ENCODE measurements at places on chromosomes 16 and 17.

GRCh38 chr16:67091906-67092566 is 17.7 kb upstream of the PHAF1 start:
- DNase-seq, result no peak

- DNase-seq, result no peak
Measured at GRCh38 chr17:12826431-12826830, 37.1 kb downstream of the ARHGAP44 start.

DNA sequence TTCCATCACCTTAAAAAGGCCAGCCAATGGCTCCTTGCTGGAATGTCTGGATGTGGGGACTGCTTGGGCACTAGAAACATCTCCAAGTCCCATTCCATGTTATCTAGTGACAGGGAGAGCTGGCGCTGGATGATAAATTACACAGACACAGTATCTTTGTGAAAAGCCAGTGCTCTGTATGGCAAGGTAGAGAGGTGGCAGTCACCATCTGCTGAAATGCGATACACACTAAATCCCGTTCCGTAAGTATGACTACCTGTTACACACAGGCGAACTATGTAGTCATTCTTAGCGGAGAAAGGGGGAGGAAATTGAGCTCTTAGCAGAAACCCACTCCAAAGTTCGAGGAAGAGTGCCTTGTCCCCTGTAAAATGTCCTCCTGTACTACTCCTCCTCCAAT is 81.0 kb upstream of the MYOCD start:
- no peak for DNase-seq

DNA sequence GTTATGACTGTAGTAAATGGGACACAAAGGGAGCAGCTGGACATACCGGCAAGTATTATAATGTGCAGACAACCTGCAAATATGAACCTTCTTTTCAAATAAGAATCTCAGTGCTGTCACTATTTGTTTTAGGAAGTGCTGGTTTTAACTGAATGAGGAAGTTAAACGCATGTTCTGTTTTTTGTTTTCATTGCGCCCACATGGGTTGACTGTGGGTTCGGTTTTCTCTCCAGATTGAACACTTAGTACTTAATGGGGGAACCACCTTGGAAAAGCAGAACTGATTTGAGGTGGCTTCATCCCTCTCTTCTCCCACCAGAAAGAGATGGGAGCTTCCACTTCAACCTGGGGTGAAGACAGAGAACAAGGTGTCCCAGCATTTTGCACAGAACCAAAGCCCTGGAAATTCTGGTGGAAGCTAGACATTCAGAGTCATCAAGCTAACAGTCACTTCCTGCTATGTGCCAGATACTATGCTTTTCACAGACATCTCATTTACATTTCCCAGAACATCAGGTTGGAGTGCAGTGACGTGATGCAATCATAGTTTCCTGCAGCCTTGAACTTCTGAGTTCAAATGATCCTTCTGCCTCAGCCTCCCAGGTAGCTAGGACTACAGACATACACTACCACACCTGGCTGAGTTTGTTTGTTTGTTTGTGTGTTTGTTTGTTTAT is 149.8 kb downstream of the CDH13 start:
- DNase-seq, result no peak

- no peak for DNase-seq
Measured at GRCh38 chr17:63433746-63434591, 12.1 kb downstream of the CYB561 start.

DNA sequence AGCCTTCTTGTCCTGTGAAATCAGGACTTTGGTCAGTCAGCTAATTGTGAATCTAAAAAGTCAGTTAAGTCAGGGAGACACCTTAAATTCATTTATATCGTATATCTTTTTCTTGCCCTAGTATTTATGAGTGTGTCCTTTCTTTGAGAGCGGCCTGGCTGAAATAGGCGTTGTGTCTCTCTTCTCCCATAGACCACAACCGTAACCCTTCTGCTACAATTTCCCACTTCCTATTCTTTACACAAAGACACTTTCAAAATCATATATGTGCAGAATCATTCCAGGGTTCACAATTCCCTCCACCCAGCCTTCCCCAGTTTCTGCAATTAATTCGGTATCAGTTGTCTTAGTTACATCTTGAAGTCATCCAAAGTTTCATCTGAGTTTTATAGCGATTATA is 14.0 kb upstream of the COTL1 start:
- no peak for DNase-seq

DNA sequence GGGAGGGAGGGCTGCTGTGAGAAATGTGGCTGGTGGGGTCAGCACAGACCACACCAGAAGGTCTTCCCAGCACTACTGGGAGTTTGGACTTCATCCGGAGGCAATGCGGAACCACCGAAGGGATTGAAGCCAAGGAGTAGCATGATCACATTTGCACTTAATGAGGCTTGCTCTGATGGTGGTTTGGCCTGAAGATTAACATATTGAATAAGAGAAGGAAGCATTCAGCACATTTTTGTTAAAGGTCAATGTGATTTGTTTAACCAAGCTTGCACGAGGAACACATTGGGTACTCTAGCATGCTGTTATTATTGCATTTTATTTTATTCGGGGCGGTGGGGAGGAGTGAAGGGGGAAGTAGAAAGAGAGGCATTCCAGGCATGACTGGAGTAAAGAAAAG is 378.6 kb downstream of the UTP18 start:
- no peak for DNase-seq

DNA sequence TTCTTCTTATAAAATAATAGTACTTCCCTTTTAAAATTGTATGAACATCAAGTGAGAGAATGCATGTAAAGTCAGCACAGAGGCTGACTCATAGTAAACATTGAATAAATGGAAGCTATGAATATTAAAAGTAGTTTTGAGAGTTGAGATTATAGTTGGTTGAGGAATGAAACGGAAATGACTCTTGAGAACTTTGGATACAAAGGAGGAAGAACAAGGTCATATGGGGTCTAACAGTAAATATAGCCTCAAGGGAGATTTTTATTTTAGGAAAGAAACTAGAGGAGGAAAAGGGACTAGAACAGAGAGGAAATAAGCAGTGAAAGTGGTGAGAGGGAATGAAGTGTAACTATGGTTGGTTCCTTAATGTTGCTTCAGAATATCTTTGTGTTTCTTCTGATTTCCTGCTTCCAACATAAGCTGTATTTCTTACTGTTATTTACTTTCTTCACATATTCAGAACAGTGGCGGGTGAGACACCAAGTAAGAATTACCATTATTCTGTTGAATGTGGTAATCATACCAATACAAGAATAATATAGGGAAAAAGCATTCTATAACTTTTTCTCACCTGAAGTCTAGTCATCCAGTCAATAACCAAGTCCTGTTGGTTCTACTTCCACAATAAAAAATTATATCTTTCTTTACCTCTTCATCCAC is 165.1 kb downstream of the CHD9 start:
- DNase-seq, result no peak

DNA sequence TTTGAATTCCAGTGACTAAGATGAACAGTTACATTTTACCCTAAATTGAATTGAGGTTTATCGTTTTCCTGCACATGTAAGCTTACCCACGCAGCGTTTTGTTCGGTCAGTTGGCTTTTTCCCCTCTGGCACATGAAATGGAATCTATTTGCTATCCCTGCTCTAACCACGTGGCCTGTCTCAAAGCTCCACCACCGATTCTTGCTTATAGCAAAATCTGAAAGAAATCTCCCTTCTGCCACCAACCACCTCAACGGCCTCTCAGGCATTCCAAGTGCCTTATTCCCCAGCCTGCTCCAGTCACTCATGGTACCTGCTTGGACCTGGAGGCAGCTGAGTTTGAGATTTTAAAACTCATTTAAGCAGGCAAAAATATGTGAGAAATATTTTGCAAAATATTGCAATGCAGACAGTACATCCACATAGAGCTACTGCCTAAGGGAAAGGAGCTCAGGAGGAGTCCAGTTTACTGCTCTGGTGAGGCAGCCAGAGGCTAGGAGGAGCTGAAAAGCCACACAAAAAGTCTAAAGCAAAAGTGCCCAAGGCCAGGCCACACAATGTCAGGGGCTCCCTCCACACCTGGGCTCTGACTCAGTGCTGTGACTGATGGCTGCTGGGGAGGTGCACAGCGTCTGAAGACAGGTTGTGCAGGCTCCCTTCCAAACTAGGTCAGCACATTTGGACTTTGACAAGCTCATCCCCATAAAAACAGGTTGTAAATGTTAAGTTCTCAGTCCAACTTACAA is 26.4 kb downstream of the ARHGAP17 start:
- no peak for DNase-seq

- DNase-seq, result no peak
Measured at GRCh38 chr17:72683506-72684404, 408.7 kb downstream of the SLC39A11 start.

DNA sequence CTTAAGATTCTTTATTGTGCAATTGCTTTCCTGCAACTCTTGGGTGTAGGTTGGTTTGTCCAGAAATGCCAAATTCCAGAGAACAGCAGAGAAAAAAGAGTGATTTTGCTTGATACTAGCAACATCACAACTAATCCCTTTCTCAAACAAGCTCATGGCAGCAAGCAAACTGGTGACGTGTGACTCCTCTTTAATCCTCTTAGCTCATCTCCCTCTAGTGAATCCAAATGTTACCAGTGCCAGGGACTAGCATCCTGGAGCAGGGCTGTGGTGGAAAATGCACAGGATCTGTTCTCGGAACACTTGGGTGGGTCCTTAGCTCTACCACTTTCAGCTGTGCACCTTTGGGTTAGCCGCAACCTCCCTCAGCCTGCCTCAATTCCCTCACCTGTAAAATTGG is 204.0 kb upstream of the CCL2 start:
- no peak for DNase-seq

- no peak for DNase-seq
Measured at GRCh38 chr16:68077866-68078700, 7.1 kb upstream of the NFATC3 start.

GRCh38 chr17:9544221-9544620 is 31.4 kb downstream of the STX8 start:
- no peak for DNase-seq

GRCh38 chr17:77829843-77830799 is 128.4 kb upstream of the TNRC6C start:
- no peak for DNase-seq

DNA sequence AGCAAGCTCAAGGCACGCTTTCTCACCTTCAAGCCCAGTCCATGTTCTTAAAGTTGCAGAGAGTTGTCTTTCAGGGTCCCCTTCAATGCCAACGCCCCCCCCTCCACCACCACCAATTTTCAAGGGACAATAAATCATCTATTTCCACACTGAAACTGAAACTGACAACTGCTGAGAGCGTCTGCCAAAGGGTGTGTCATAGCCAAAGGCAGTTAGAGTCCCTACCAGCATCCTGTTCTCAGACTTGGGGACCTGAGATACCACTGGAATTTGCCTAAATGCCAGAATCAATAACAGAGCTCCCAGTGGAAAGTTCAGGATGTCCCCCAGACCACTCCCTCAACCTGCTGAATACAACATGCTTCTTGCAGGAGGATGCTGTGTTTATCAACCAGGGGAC is 133.2 kb upstream of the SOX9 start:
- no peak for DNase-seq

GRCh38 chr17:64091116-64091515 is 38.8 kb downstream of the ERN1 start:
- DNase-seq, result no peak

DNA sequence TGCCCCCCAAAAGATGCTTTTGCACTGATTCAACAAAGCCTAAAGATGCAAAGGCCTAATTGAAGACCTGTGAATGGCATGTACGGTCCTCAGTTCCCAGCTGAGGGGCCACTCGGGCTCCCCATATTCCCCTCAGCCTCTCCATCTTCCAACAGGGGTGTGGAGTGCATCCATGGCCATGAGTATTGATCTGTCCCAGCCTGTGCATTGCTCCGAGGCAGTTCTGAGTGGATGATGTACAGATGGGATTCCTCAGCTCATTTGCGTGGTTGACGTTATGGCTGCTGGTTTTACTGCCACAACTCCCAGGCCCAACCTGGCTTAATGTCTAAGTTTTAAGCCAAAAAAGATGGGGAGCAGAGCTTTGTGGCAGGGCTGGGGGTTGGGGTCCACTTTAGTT is 162.7 kb upstream of the ZNF267 start:
- DNase-seq, result no peak

DNA sequence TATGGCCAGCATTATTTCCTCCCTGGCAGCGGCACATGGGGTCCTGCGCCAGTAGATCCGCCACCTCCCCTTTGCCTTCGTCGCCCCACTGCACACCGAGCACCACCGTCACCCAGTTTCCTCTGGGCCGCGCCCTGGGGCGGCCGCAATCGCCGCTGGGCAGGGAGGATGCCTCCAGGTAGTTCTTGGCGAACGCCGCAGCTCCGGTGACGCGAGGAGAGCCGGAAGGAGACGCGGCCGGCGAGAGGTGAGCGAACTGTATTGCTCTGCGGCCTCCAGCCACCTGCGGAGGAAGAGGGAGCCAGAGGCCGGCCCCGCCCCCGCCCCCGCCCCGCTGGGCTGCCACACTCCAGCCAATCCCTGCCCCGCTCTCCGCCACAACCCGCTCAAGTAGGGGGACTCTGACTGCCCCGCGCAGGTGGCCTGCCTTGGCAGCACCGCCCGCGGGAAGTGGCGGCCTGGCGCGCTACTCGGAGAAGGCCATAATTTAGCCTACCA is 11.8 kb upstream of the SLFN13 start:
- peak; percentile 41 for DNase-seq

DNA sequence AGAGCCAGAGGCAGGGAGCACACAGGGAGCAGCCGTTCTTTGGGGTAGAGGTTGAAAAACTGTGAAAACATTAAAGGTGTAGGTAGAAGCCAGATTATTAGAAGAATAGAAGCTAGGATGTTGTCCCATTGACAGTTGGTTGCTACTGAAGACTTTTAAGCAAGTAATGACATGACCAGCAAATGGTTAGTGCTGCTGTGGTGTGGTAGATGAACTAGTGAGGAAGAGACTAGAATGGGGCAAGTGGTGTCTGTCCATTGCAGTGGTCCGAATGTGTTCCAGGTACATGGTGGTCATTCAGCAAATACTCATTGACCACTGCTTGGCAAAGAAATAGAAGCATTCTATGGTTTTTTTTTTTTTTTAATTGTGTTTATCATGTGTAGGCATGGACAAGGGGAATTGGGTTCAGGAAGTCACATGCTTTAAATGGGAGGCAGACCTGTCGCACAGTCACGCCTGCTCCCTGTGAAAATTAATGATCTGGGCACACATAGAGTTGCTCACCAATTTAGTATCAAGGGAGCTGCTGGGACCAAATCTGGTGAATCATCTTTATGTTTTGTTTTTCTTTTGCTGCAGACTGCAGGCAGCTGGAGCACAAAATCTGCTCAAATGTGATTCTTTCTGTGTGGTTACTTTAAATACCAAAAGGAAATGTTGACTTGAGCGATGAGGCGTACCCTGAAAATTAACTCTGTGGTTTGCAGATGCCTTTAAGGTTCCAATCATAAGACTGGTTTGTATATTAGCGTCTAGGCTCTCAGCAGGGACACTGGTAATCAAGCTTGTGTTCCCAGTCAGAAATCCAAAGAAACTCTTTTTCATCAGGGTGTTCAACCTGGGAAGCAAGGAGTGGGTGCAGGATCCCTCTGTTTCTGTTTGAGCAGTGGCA is 30.7 kb downstream of the YPEL2 start:
- DNase-seq, result no peak

- DNase-seq, result no peak
Measured at GRCh38 chr17:41494524-41494923, 4.8 kb upstream of the KRT36 start.

GRCh38 chr16:2765462-2766404 is 11.3 kb downstream of the ELOB start:
- DNase-seq, result no peak
